ENCODE measurements at places on chromosomes 16 and 17.

DNA sequence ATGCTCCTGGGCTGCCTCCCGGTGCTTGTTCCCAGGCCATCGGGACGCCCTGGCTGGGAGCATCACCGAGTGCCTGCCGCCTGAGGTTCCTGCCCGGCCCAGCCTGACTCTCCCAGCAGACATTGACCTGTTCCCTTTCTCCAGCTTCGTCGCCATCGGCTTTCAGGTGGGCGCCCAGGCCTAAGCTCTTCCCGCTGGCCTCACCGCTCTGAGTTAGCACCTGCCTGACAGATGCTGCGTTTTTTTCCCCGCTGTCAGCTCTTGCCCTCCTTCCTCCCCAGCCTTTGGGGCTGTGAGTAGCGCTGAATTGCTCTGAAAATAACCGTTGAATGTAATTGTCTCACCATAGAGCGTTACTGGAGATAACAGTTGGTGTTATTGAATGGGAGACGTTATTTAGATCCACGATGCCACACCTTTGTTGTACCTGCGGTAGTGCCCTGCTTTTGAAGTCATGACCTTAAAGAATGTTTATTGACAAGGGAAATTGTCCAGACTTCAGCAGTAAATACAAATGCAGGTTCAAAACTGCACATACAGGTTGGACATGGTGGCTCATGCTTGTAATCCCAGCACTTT is 21.3 kb upstream of the SMIM5 start:
- DNase-seq, result no peak

GRCh38 chr17:74442670-74443515 is 11.0 kb downstream of the GPRC5C start:
- no peak for DNase-seq

DNA sequence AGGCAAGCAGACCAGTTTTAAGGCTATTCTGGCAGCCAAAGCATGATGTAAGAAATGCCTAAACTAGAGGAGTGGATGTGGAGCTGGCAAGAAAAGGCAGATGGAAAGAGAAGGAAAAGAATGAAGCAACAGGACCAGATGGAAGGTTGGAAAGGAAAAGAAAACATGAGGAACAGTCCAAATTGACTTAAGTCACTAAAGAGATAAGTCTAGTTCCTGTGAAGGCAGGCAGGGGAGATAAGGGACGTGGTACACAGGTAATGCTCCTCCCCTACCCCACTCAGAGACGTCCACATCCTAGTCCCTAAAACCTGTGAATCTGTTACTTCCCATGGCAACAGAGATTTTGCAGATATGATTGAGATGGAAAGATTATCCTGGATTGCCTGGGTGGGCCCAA is 43.5 kb downstream of the TEX2 start:
- no peak for DNase-seq

DNA sequence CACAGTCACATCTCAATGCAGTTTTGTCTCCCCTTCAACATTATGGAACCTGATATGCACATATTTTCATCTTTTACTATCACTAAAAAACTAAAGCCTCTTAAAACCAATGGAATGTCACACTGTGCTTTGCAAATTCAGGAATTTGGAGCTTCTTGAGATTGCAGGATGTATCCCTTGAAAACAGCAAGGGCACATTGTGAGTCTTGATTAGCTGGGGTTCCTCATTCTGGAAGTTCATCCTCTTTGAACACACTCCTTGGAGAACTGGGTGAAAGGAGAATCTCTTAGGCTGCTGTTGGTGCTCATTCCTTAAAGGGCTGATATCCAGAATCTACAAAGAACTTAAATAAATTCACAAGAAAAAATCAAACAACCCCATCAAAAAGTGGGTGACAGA is 21.1 kb upstream of the MYOCD start:
- DNase-seq, result no peak

- no peak for DNase-seq
These were observed 4.5 kb upstream of the HERPUD1 start for GRCh38 chr16:56927471-56927870.

- no peak for DNase-seq
These were observed 8.7 kb downstream of the ZNF276 start for GRCh38 chr16:89729863-89730593.

- DNase-seq, result no peak
These were observed 29.5 kb downstream of the MPRIP start for GRCh38 chr17:17071531-17072360.

DNA sequence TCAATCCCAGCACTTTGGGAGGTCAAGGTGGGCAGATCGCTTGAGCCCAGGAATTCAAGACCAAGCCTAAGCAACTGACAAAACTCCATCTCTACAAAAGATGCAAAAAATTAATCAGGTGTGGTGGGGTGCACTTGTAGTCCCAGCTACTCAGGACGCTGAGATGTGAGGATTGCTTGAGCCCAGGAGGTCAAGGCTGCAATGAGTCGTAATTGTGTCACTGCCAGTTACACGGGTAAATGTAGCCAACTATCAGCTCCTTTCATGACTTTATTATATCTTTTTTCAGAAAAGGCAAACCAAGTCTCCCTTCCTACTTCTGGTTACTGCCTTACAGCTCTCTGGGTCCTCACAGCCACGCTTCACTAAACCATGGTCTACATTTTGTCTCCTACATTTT is 4.0 kb downstream of the SDF2 start:
- DNase-seq, result no peak

Data from stimulated activated CD8-positive, alpha-beta memory T cell treated with anti-CD3 and anti-CD28 coated beads, Interleukin-15, amount 100 ng/mL, for 4 hours (primary cell).